Glomerular endothelial cell (primary cell): ENCODE measurements at places on chromosomes 7 and 10. TPM values are rescaled to one million over a fixed set of nuclear protein-coding genes. Genes with fewer than 3 reads are reported as not detected.

DNA sequence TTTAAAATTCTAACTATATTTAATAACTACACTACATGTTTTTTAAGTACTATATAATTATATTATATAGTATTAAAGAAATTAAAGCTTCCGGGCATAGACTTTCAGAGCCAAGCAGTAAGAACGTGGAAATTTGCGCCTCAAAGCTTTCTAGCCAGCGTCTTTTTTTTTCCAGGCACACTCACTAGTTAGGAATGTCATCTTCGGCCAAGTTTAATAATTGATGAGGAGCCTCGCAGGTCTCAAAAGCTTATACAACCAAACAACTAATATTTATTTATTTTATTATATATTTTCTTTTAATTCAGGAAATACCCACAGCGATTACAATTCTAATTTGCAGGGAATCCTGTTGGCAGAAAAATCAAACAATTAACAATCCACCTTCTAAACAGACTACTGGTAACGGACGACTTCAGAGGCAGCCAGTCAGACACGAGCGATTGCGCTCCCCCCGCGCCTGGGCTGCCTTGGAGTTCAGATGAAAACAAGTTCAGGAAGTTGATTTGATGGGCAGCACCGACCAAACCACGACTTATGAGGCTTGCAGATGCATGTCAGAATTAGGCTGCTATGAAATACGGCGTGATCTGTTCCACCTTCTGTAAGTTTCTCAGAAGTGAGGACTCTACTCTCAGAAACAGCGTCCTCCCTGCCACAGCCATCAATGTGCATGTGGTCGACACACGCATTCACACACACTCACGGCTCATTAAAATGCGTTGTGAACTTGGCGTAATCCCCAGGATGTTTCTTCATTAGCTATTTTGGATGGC, 431.8 kb upstream of the MGMT start:
- no peak for DNase-seq

- DNase-seq = no peak
Measured at GRCh38 chr10:9012312-9012711, 957.8 kb downstream of the GATA3 start.

DNA sequence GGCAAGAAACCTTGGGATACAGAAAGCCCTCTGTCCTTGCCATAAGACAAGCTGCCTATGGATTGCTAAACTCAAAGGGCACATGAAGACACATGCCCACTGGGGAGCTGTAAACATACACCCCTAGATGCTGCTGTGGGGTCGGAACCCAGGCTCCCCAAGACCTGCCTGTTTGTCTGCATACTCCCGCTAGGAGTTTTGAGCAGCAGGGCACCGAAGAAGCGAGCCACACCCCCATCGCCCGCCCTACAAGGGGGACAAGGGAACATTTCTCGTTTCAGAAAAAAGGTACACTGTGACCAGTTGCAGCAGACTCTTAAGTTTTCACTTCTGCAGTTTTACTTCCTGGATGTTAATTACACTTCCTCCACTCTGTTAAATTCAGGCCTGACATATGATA, 680.2 kb upstream of the GHITM start:
- DNase-seq = no peak

DNA sequence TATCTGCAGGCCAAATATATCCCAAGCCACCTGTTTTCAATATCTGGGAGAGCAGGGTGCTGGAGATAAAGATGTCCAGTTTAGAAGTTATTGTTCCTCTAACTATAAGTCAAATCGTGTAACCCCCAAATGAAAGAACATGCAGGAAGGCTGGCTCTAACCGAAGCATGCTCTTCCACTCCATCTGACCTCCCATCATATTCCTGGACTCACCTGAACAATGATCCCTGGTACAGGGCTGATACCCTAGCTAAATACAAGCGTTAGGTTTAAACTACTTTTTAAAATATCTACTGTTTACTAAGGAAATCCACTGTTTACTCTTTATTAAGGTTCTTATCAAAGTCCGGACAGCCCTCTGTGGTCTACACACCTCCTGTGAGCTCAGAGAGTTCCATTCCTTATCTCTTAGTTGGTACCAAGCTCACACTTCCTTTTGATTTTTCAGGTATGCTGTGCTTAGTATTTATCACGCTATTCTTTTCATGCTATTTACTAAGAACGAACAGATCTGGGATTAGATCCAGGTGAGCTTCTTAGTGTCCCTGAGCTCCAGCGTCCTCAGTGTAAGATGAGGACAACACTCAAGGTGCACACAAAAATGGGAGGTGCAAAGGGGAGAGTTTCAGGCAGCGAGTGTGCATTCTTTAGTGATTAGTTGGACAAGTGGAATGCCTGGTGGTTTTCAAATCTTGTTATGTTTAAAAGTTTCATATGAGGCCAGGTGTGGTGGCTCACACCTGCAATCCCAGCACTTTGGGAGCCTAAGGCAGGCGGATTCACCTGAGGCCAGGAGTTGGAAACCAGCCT, 23.6 kb upstream of the COBL start:
- DNase-seq = no peak

GRCh38 chr10:13701157-13701919, 114.6 kb downstream of the PRPF18 start:
- no peak for DNase-seq

DNA sequence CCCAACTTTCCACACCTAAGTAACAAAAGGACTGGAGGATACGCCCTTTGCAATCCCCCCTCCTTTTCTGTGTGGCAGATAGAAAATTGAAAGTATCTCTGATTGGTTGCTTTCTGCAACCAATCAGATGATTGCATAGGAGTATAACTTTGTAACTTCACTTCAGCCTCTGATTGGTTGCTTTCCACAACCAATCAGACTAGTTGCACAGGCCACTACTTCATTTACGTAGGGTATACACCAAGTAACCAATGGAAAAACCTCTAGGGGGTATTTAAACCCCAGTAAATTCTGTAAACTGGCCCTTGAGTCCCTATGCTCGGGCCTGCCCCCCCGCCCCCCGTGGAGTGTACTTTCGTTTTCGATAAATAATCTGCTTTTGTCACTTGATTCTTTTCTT, 1080.4 kb downstream of the CNTNAP2 start:
- DNase-seq = no peak

- DNase-seq = no peak
Measured at GRCh38 chr7:121205777-121206176, 123.0 kb upstream of the WNT16 start.

DNA sequence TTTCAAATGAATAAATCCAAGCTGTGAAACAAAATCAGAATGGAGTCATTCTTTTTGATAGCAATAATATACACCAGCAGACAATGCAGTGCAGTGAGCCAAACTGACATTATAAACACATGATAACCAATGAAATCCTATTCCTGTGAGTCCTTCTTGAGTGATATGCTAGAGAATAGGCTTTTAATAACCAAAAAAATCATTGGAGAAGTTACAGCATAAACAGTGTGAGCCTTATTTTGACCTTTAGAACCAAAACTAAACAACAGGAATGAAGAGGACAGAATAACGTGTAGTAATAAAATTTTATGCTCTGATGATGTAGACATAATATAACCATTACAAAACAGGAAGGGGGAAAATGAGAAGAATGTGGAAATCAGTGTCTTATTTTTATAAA, 8.7 kb downstream of the HUS1 start:
- no peak for DNase-seq

DNA sequence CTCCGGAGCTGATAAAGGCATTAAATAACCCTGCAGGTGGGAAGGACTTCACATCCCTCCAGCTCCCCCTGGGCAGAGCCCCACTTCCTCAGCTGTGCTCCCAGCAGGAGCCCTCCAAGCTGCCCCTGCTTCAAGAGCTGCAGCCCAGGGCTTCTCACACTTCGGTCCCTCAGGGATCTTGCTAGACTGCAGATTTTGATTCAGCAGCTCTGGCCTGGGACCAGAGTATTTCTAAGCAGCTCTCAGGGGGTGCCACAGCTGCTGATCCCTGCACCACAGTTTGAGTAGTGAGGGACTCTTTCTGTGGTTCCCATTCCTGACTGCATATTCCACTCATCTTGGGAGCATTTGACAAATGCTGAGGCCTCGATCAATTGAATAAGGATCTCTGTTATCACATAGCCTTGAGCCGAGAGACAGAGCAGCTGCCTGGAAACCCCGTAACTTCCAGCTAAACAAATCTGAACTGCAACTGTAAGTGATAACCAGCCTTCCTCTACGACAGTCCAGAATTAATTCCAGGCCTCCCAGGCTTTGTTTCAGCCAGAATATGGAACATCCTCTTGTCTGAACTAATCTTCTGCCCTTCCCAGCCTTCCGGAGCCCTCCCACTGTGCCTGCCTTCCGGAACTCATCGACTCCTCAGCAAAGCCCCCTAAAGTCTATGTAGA, 161.4 kb downstream of the CCDC3 start:
- DNase-seq = no peak

- no peak for DNase-seq
Measured at GRCh38 chr10:63491588-63492316, 26.0 kb upstream of the JMJD1C start.

DNA sequence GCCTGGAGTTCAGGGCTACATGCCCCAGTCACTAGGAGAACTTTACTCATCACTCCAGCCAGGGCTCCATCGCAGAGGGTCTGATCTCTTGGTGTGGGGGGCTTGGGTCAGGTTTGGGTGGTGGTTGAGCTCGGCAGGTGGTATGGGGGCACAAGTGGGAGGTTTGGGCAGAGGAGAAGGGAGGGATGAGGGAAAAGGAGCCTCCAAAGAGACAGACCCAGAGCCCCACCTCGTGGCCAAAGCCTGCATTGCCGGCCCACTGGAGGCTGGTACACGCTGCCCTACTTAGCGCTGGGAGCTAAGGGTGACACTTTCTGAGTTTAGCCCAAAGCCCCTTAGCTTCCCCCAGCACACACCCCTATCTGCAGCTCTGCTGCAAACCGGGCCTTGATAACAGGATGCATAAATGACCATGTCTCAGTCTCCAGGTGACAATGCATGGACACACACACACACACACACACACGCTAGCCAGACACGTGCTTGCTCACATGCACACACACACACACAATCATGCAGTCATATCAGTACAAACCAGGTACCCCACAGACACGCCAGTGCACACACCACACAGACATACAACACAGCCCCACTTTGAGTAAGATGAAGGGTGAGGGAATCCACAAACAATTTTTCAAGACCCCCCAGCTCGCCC, 14.7 kb downstream of the LZTS2 start:
- no peak for DNase-seq

DNA sequence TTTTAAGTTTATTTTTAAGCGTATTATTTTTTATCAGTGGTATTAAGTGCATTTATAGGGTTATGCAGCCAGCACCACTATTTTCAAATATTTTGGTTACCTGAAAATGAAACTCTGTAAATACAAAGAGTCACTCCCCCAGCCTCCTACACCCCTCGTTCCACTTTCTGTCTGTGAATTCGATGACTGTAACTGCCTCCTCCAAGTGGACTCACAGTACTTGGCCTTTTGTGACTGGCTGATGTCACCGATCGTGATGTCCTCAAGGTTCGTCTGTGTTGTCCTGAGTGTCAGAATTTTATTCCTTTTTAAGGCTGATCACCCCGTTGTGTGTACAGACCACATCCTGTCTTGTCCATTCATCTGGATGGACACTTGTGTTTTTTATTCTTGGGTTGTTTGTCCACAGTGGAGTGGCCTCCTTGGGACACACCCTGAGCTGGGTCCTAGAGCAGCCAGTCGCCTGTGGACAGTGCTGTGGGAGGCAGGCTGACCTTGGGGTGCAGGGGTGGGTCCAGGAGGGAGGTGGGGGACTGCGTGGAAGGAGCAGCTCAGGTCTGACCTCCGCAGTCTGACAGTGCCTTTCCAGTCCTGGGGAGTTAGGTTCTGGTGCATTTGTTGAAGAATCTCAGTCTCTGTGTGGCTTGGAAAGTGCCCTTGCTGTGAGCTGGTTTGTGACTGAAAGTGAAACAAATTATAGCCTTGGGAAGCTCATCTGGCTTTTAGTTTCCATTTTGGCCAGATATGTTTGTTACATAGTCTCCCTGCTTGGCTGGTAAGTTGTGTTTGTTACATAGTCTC, 6.9 kb downstream of the MTG1 start:
- no peak for DNase-seq

DNA sequence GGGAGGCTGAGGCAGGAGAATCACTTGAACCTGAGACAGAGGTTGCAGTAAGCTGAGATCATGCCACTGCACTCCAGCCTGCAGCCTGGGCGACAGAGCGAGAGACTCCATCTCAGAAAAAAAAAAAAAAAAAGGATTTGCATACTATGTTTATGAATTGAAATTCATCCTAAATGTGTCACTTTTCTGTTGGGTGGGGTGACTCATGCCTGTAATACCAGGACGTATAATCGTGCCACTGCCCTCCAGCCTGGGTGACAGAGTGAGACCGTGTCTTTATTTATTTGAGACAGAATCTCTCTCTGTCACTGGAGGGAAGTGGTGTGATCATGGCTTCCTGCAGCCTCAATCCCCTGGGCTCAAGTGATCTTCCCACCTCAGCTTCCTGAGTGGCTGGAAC, 5.8 kb downstream of the ZNF212 start:
- no peak for DNase-seq

The SPDYE17 gene
- not detected in 2 replicates for total RNA-seq

The NPFFR1 gene
- total RNA-seq = not detected in 2 replicates

The PMS2 gene
- 14.8 and 15.1 TPM in 2 replicates for total RNA-seq

The TAS2R3 gene
- 0.35 TPM in 1 of 2 replicates, not detected in the other for total RNA-seq

The SORBS1 gene
- 4.2 and 4.7 TPM in 2 replicates for total RNA-seq

The ANKRD1 gene
- 168 and 436 TPM in 2 replicates for total RNA-seq

The GPC2 gene
- 3.2 and 6.8 TPM in 2 replicates for total RNA-seq

The CPA2 gene
- total RNA-seq = not detected in 2 replicates

The FFAR4 gene
- not detected in 2 replicates for total RNA-seq

The BEND7 gene
- 13.8 and 18.3 TPM in 2 replicates for total RNA-seq

The COMMD3 gene
- 44.6 and 46.3 TPM in 2 replicates for total RNA-seq

The LDB1 gene
- total RNA-seq = 38.8 and 58.0 TPM in 2 replicates

The XRCC2 gene
- 1.9 and 4.6 TPM in 2 replicates for total RNA-seq

The CTTNBP2 gene
- total RNA-seq = 1.5 and 3.9 TPM in 2 replicates

The MRLN gene
- total RNA-seq = not detected in 2 replicates
